ENCODE measurements at places on chromosomes 7 and 10.

DNA sequence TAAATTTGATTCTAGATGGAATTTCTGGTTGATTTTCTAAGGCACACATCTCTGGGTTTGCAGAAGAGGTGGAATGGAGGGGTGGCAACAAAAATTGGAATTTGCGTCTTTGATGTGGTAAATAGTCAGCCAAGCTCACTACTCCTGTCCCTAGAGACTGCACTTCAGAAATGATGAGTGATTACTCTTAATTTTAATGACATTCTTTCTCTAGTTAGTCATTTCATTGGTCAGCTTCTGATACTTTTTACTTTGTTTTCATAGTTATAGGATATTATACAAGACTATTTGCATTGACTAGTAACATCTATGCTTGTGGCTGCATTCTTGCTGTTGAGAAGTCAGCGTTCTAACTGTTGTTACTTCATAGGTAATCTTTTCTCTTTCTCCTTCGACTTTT lies 658.3 kb downstream of the SUGCT start:
- no peak for DNase-seq

- DNase-seq: no peak
Measured at GRCh38 chr7:12687718-12688171, 312 bp downstream of the ARL4A start.

DNA sequence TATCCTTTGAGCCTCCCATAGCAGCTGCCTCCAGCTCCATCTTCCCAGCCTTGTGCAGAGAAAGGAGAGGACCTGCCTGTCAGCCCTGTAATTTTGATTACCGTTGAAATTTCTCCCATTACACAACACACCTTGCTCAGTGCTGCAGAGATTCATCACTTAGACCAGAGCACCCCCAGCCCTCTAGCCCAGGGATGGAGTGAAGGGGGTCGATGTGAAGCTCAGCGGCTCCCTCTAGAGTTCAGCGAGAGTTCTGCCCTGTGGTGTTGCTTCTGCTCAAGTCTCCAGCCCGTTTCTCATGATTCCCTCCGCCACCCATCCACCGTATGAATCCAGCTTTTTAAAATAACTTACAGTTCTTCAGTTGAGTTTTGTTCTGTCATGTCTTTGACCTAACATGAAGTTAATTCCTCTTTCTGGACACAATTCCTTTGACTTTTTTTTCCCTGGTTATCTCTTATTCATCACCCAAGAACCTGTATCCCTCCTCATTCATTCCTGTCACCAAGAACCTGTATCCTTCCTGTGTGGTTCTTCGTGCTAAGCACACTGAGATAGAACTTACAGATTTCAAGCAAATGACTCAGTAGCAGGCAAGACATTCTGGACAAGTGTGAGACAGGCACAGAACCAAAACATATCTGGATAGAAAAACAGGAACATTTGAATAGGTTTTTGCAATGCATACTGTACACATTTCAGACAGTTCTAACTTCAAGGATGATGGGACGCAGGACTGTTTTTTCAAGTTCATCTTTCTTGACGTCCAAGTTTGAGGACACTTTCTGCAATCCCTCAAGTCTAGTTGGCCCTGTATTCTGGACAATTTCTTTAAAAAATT lies 35.0 kb upstream of the ZNF32 start:
- no peak for DNase-seq

DNA sequence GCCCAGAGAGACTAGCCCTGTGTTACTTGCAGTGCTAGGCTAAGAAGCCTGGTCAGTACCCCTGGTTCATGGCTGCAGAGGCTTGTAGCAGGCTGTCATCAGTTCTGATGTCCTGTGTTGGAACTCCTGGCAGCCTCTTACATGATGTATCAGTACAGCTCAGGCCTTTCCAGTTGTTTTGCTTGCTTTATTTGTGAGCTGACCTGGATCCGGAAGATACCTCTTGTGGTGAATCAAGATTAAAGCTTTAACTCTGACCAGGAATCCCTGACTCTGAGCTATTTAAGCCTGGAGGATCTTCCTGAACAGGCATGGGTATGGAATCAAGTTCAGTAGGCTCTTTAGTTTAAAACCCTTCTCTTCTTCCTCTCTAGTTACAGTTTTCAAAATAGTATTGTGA lies 4.4 kb downstream of the STARD3NL start:
- DNase-seq: no peak

GRCh38 chr10:73916761-73917470 lies 6.0 kb downstream of the PLAU start:
- DNase-seq: no peak

GRCh38 chr7:155800741-155801267 lies 11.5 kb downstream of the SHH start:
- no peak for DNase-seq

- DNase-seq: no peak
Measured at GRCh38 chr7:129385598-129385997, 48.6 kb upstream of the STRIP2 start.

GRCh38 chr7:12648704-12649261 lies 38.6 kb upstream of the ARL4A start:
- DNase-seq: no peak

- DNase-seq: no peak
Measured at GRCh38 chr10:108862676-108863350, 1060.5 kb downstream of the XPNPEP1 start.

GRCh38 chr7:42567051-42567450 lies 330.0 kb upstream of the GLI3 start:
- DNase-seq: no peak

GRCh38 chr10:5460468-5461202 lies 38.7 kb downstream of the CALML5 start:
- no peak for DNase-seq
